ENCODE measurements at places on chromosomes 6 and 20.

DNA sequence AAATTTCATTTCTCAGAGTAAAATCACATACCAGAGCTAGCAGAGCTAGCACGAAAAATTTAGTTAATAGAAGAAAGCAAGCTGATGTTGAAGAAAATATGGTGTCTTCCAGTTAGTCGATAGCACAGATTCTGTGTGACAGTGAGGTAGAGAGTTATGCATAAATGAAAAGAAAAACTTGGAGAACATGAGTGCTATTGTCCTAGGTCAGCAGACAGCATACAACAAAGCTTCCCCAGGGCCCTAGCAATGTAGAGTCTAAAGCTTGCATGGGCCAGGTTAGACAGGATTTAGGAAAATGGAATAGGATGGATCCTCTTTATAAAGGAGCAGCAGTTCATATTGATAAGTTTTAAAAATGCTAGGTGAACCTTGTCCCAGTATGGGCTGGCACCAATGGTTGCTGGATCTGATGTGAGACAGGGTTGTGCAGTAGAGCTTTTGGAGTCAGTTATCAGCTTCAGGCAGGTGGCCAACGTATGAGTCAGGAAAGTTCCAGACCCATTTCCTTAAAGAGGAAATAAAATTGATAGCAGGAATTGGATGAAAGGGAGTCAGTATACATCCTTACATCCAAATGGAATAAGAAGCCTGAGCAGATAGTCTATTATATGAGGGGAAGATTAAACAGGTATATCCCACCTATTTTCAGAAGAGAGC, 277.2 kb downstream of the FRK start:
- no peak for DNase-seq

DNA sequence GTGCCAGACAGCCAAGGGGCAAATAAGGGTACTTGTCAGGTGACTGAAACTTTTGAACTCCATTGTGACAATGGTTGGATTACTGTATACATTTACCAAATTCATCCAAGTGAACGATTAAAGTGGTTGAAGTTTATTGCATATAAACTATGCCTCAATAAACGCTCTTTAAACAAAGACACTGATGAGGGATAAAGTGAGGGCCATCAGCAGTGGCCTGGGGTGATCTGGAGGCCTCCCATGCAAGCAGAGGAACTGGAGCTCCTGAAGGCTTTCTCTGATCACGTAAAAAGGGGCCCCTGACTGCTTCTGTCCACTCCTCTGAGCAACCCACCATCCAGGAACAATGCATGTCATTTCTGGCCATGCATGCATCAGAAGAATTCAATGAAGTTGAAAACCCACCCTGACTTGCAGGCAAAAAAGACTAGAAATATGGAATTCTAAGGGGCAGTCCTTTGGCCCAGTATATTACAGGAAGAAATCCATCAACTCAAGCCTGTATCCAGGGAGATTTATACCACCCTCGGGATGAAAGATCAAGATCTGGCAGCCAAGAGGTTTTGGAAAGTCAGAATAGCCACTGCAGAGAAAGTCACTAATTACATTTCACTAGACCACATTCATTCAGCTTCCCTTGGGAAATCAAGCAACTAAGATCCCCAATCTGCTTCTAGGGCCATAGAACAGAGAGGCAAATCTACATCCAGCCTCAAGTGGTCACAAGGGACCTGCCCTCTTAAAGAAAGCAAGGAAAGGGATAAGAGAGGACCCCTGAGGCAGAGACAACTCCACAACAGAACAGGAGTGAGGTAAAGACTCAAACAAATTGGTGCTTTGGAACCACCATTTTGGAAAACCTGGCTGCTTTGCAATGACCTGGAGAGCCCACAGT, 31.7 kb upstream of the RAB22A start:
- DNase-seq: no peak

DNA sequence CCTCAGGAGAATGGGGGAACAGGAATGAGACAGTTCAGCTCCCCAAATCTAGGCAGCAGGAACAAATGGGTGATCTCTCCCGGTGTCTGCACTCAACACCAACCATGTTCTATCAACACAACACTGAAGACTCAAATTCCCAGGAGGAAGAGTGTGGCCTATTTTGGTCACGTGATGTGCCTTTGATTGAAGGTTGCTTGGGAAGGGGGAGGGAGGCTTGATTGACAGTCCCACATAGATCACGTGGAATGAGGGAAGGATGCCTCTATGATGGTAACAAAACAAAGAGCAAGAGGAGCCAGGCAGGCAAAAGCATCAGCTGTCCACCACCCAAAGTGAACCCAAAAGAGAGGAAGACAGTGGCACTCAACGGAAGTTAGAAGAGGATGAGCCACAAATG, 364.8 kb downstream of the KIF16B start:
- DNase-seq: no peak

- DNase-seq: no peak
These were observed 126.0 kb downstream of the MTHFD1L start for GRCh38 chr6:150991487-150991886.

DNA sequence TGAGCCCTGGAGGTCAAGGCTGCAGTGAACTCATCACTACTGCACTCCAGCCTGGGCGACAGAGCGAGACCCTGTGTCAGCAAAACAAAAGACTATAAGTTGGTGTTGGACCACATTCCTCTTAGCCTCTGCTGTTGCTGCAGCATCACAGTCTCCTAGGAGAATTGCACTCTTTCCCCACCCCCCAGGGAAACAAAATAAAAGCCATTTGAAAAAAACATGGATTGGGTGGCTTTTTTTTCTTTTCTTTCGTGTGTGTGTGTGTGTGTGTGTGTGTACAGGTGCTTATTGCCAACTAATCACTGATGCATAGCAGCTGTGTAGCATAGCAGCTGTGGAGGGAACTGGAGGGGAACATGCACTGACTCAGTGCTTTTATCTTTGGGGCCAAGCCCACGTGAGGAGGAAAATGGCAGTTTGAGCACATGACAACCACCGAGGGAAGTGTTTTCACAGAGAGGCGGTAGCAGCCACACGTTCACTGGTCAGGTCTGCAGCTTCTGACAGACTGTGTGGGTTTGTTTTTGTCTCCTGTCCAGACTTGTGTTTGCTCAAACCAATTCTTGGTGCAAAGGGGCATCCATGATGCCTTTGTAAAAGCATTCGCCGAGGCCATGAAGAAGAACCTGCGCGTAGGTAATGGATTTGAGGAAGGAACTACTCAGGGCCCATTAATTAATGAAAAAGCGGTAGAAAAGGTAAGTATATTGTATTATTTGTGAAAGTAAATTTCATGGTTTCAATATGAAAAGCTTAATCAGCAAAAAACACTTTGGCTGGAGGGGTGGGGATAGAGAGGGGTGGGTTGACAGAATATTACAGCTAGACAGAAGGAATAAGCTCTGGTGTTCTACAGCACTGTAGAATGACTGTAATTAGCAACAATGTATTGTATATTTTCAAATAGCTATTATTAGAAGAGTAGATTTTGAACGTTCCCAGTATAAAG, 27.7 kb downstream of the ALDH5A1 start:
- DNase-seq: no peak

Data from SJSA1 (cell line).